ENCODE measurements at places on chromosomes 7 and 10.

- no peak for DNase-seq
These were observed 1.1 kb upstream of the MTPAP start for GRCh38 chr10:30349967-30350735.

GRCh38 chr10:121282264-121282663 is 316.0 kb downstream of the FGFR2 start:
- DNase-seq, result no peak

GRCh38 chr7:37259319-37259821 is 189.3 kb downstream of the ELMO1 start:
- no peak for DNase-seq

GRCh38 chr7:110733221-110733620 is 357.7 kb upstream of the LRRN3 start:
- no peak for DNase-seq

DNA sequence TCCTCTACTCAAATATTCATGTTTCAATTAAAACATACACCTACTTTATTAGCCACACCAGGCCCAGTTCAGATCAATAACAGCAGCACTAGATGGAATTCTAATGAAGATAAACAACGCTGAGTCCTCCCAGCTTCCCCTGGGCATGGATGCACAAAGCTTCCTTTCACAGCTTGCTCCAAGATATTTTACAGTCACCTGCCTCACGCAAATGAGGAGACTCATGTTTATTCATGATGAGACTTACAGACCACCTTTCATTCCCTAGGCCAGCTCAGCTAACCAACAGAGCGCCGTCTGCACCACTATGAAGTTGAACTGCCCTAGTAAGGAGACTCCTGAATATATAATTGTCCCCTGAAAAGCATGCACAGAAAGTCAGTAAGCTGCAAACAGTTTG is 283.0 kb upstream of the AOAH start:
- DNase-seq, result no peak

- peak; percentile 58 for DNase-seq
These were observed 16.1 kb upstream of the IMPDH1 start for GRCh38 chr7:128425850-128426249.

- no peak for DNase-seq
These were observed 161.0 kb upstream of the TRIM24 start for GRCh38 chr7:138299066-138299465.

GRCh38 chr10:32446536-32447406 is 831 bp downstream of the CCDC7 start:
- no peak for DNase-seq

- no peak for DNase-seq
These were observed 13.3 kb upstream of the CNNM1 start for GRCh38 chr10:99315853-99316252.

- no peak for DNase-seq
These were observed 3.8 kb downstream of the LDB3 start for GRCh38 chr10:86671985-86672710.

GRCh38 chr10:121324678-121325213 is 273.5 kb downstream of the FGFR2 start:
- DNase-seq, result no peak

- DNase-seq, result no peak
These were observed 100.9 kb downstream of the FOXL3 start for GRCh38 chr7:390761-391410.

DNA sequence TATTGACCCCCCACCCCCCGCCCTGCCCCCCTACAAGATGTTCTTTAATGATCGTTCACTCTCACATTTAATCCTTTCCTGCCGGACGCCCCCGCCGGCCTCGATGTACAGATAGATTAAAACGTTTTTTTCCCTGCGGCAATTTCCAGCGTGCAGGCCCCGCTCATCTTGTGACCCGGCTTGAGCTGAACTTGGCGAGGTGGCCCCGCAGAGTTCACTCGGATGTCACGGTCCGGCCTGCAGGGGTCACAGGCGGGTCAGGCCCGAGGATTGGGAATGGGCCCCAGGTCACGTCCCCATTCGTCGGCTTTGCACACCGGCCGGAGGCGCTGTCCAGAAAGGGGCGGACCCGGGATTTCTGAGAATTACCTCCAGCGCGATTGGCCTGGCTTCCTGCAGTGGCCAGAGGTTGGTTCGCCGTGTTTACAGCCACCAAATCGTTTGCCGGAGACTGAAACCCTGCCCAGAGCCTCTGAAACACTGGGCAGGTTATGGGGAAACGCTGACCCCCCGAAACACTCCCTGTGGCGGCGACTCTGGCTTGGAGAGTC is 1.9 kb upstream of the CYP26A1 start:
- DNase-seq, result no peak
